ENCODE measurements at places on chromosomes 4 and X.

DNA sequence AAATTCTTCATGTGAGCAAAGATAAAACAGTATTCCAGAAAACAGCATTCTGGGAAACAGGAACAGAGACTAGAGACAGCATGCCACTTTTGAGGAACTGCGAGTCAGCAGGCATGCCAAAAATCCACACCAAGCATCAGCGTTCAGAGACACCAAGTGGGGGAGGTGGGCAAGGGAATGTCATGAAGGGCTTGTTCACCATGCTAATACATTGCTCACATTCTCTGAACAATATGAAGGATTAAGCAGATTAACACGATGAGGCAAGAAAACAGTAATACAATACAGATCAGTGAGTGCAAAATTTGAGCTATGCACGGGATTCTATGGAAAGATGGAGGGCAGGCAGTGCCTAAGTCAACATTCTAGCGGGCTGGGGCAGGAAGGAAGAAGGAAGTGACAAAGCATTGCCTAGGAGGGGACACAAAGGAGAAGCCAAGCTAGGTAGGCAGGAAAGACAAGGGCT is 278.3 kb downstream of the FBXW7 start:
- H3K27me3 ChIP-seq, result no peaks in the 10 kb centered on the region
- H3K4me1 ChIP-seq, result peaks cover 47% of the 10 kb centered on the region
- DNase-seq, result peak; percentile 62
- H3K4me3 ChIP-seq, result no peak overlapping the region

DNA sequence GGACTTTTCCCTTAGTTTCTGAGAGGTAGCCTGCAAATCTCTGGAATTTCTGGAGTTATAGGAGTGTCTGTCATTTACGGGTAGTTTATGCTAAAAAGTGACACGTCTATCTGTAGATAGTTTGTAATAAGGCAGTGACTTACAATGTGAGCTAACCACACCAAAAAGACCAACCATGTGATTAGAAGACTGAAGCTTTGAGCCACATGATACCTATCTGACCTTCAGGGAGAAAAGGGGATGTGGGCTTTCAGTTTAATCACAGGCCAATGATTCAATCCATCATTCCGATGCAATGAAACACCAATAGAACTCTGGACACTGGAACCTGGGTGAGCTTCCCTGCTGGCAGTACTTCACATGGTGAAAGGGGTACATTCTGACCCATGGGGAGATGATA is 254.6 kb upstream of the GK2 start:
- no peak overlapping the region for H3K27ac ChIP-seq
- H3K4me1 ChIP-seq, result no peaks in the 10 kb centered on the region
- DNase-seq, result no peak
- H3K4me3 ChIP-seq, result no peak overlapping the region
- H3K27me3 ChIP-seq, result no peaks in the 10 kb centered on the region

- peaks cover 25% of the 10 kb centered on the region for H3K4me1 ChIP-seq
- no peaks in the 10 kb centered on the region for H3K36me3 ChIP-seq
- no peak for DNase-seq
- H3K4me3 ChIP-seq, result peak overlapping the region; percentile 85
- H3K27ac ChIP-seq, result no peak overlapping the region
- H3K27me3 ChIP-seq, result no peaks in the 10 kb centered on the region
These were observed 1.6 kb downstream of the FAM13A start for GRCh38 chr4:89055157-89056080.

DNA sequence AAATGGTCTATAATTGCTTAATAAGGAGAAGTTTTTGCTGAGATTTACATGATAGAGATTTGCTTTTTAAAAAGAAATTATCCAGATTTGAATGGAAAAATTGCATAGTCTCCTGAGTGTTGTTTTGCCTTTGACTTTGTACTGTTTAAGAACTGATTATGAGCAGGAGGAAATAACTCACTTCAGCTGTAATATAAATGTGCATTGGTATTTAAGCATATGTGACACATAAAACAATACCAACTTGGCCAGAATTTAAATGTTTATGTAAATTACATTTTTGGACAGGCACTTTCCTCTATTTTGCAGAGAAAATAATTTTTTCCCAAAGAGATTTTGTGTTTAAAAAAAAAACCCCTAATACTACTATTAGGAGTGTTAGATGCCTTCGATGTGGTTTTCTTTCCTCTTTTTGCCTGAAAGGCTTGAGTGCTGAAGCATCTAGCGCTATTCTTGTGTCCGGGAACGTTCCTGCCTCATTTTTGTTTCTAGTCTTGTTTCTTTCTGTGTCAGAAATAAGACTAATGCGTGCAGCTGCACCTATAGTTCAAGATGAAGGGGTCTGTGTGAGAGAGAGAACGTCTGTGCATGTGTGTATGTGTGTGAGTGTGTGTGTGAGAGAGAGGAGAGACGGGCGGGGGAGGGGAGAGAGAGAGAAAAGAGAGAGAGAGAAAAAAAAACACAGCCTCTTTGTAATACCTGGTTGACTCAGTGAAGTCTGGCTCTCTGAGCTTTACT is 60.8 kb downstream of the TBL1X start:
- H3K27ac ChIP-seq, result no peak overlapping the region
- peak; percentile 20 for DNase-seq
- no peaks in the 10 kb centered on the region for H3K36me3 ChIP-seq
- no peak overlapping the region for H3K4me3 ChIP-seq
- H3K4me1 ChIP-seq, result peaks cover 5% of the 10 kb centered on the region

DNA sequence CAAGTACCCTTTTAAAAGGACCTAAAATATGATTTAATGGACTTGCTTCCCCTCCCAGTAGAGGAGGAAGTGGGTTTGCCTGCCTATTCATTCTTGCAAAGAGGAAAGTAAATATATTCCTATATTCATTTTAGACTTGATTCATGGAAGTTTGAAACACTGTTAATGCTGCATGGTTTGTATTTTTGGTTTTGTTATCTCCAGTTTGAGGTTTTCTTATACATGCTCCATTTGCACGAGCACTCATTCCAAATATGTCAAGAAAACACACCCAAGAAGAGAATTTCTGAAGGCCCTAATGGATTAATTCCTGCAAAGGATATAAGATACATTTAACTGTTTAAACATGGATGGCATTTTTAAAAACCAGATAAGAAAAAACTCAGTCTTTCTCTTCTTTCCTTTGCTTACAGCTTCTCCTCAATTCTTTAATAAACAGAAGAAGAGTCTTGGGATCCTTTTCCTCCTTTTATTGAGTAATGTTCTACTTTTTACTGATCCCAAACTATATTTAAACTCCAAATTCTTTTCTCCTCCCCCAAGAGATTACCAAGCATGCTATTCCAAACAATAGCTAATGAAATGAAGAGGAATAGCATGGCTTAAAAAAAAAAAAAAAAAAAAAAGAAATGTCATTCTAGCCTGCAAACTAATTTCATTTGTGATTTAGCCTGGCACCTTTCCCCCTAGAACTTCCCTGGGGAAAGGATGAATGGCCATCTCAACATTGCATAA is 54.6 kb upstream of the LDB2 start:
- H3K4me1 ChIP-seq, result no peaks in the 10 kb centered on the region
- H3K27ac ChIP-seq, result no peak overlapping the region
- H3K36me3 ChIP-seq, result no peaks in the 10 kb centered on the region
- no peak overlapping the region for H3K4me3 ChIP-seq
- DNase-seq, result no peak
- H3K27me3 ChIP-seq, result no peaks in the 10 kb centered on the region

DNA sequence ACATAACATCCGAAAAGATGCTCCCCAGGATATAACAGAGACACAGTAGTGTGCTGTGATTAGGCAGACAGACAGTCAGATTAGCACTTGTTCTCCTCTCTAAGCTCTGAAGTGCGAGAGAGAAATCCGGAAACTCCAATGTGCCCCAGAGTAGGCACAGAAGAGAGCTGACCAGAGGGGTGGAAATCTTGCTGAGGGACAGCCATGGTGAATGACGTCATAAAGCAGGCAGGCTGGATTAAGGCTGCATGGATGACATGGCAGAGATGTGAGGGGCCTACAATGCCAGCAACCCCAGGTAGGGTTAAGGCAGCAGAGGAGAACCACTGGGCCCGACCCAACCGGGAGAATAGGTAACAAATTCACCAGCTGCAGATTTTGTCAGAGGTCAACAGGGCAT is 53.3 kb downstream of the MEPE start:
- no peak overlapping the region for H3K4me3 ChIP-seq
- H3K27me3 ChIP-seq, result no peaks in the 10 kb centered on the region
- DNase-seq, result no peak

DNA sequence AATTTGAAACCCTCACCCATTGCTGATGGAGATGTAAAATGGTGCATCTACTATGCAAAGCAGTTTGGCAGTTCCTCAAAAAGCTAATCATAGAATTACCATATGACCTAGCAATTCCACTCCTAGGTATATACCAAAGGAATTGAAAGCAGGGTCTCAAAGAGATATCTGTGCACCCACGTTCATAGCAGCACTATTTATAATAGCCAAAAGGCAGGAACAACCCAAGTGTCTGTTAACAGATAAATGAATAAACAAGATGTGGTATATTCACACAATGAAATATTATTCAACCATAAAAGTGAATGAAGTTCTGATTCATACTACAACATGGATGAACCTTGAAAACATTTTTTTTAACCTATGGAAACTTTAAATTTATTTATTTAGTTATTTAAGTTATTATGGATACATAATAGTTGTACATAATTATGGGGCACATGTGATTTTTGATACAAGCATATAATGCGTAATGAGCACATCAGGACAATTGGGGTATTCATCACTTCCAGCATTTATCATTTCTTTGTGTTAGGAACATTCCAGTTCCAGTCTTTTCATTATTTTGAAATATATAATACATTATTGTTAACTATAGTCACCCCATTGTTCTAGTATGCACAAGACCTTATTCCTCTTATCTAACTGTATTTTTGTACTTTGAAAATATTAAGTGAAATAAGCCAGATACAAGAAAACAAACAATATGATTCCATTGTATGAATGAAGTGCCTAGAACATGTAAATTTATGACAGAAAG is 205.6 kb upstream of the CNKSR2 start:
- no peak overlapping the region for H3K4me3 ChIP-seq
- H3K36me3 ChIP-seq, result no peaks in the 10 kb centered on the region
- H3K27ac ChIP-seq, result no peak overlapping the region
- no peak for DNase-seq

DNA sequence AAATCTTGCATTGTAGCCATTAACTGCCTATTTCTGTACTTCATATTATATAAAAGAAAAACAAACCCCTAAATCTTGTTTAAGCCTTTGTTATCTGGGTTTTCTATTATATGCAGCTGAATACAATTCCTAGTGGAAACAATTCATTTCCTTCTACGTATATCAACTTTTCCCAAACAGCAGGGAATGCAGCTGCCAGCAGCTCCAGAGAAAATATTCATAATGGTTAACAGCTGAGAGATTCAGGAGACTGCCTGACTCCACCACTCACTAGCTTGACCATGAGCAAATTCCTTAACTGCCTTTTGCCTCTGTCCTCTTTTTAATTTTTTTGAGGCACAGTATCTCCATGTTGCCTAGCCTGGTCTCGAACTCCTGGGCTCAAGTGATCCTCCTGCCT is 146.2 kb downstream of the SPATA18 start:
- no peak for DNase-seq
- H3K27ac ChIP-seq, result no peak overlapping the region
- H3K27me3 ChIP-seq, result no peaks in the 10 kb centered on the region
- H3K4me1 ChIP-seq, result no peaks in the 10 kb centered on the region

- no peak overlapping the region for H3K4me3 ChIP-seq
- H3K27me3 ChIP-seq, result no peaks in the 10 kb centered on the region
- no peaks in the 10 kb centered on the region for H3K36me3 ChIP-seq
- H3K4me1 ChIP-seq, result no peaks in the 10 kb centered on the region
- DNase-seq, result no peak
These were observed 35.6 kb downstream of the BCLAF3 start for GRCh38 chrX:19955306-19955705.

DNA sequence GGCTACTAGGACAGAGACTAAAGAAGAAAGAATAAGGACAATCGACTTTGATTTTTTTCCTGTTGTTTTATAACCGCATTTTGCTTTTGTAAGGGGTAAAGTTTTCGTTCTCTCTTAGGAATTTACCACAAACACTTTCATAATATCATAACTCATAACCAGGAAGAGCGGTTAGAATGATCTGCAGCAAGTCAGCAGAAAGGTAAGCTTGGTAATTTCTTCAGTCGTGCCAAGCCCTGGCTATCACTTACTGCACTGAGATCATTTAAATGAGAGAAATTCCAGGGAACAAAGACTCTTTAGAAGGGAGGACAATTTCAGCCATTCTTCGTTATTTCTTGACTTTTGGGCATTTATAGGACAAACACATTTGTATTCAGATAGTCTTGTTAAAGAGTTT is 258.1 kb downstream of the UNC5C start:
- no peaks in the 10 kb centered on the region for H3K36me3 ChIP-seq
- H3K4me3 ChIP-seq, result no peak overlapping the region
- peaks cover 31% of the 10 kb centered on the region for H3K4me1 ChIP-seq
- no peaks in the 10 kb centered on the region for H3K27me3 ChIP-seq
- no peak for DNase-seq

- no peaks in the 10 kb centered on the region for H3K4me1 ChIP-seq
- no peak overlapping the region for H3K27ac ChIP-seq
- H3K4me3 ChIP-seq, result no peak overlapping the region
- DNase-seq, result peak; percentile 1
- H3K27me3 ChIP-seq, result no peaks in the 10 kb centered on the region
These were observed 220.1 kb upstream of the STK26 start for GRCh38 chrX:131802836-131803626.

DNA sequence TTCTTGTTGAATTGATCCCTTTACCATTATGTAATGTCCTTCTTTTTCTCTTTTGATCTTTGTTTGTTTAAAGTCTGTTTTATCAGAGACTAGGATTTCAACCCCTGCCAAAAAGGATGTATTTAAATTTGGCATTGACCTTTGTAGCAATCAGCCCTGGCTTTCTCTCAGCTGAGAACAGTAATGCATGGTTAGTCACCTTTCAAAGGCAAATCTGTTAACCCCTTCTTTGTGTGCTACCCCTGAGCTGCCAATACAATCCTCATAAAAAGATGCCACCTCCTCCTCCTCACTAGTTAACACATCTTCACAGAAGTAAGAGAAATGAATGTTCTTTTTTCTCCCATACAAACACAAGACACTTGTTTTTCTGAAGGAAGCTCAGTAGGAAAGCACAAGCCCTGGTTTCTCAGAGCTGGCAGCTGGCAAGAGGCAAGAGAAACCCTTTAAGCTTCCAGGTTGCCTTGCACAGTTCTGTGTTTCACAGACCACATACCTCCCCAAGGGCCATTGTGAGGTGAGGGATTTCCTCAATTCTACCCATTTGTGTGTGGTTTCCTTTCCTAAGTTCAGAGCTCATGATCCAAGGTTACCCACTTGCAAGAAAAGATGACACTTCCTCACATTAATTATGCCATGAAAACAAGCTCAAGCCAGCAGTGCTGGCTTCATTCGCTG is 122.6 kb downstream of the RCHY1 start:
- H3K27ac ChIP-seq, result no peak overlapping the region
- no peaks in the 10 kb centered on the region for H3K27me3 ChIP-seq
- DNase-seq, result no peak
- no peaks in the 10 kb centered on the region for H3K4me1 ChIP-seq
- no peak overlapping the region for H3K4me3 ChIP-seq
- no peaks in the 10 kb centered on the region for H3K36me3 ChIP-seq

- peaks cover 3% of the 10 kb centered on the region for H3K4me1 ChIP-seq
- no peak overlapping the region for H3K27ac ChIP-seq
- no peaks in the 10 kb centered on the region for H3K27me3 ChIP-seq
- H3K4me3 ChIP-seq, result no peak overlapping the region
These were observed 116.0 kb downstream of the SOWAHB start for GRCh38 chr4:76781698-76782595.

All from endothelial cell of umbilical vein (primary cell).